Psoas muscle (tissue), 8 donors: ENCODE measurements at places on chromosomes 4 and X. TPM values are rescaled to one million over a fixed set of nuclear protein-coding genes. Genes with fewer than 3 reads are reported as not detected.

Gene MAGED1
- 17.9 TPM for total RNA-seq

Gene LGI2
- total RNA-seq, result 0.32 TPM

Gene BRS3
- not detected for total RNA-seq

Gene ACSL1
- total RNA-seq, result 302 TPM

Gene NWD2
- total RNA-seq, result not detected

Gene OR13H1
- not detected for total RNA-seq

Gene MAMLD1
- 1.8 TPM for total RNA-seq

Gene JAKMIP1
- not detected for total RNA-seq

Gene MED14
- total RNA-seq, result 60.5 TPM

Gene CT47B1
- not detected for total RNA-seq

Gene FAM53A
- 1.3 TPM for total RNA-seq

Gene VCX
- total RNA-seq, result not detected

Gene TMEM271
- total RNA-seq, result not detected

Gene UNC5C
- total RNA-seq, result 0.40 TPM

Gene TBC1D8B
- total RNA-seq, result 0.99 TPM

Gene PRICKLE3
- total RNA-seq, result 17.6 TPM

Gene BEX2
- total RNA-seq, result 0.29 TPM

Gene CDX4
- not detected for total RNA-seq

Gene EPGN
- 0.47 TPM for total RNA-seq

Gene SOWAHD
- not detected for total RNA-seq

Gene AFM
- total RNA-seq, result not detected

Gene ZNF157
- not detected for total RNA-seq

Gene MAGEA10
- not detected for total RNA-seq

Gene TECRL
- total RNA-seq, result 58.8 TPM

Gene WDR17
- 0.48 TPM for total RNA-seq

Gene CFAP47
- total RNA-seq, result not detected

Gene UGT2A2
- not detected for total RNA-seq

Gene ENPEP
- 1.4 TPM for total RNA-seq

Gene ASB5
- total RNA-seq, result 661 TPM

Gene HEPH
- 0.19 TPM for total RNA-seq

Gene FGG
- total RNA-seq, result 0.75 TPM

Gene FAM184B
- total RNA-seq, result 1.1 TPM

Gene MSANTD1
- total RNA-seq, result 0.25 TPM

Gene GPR50
- not detected for total RNA-seq

Gene MEPE
- total RNA-seq, result not detected

Gene LINC00632
- total RNA-seq, result 28.5 TPM

Gene SH2D1A
- 0.15 TPM for total RNA-seq

Gene NR0B1
- not detected for total RNA-seq

Gene AMELX
- not detected for total RNA-seq

Gene PCDH19
- total RNA-seq, result 0.40 TPM

Gene PNMA6A
- 1.3 TPM for total RNA-seq

Gene SOX3
- total RNA-seq, result not detected

Gene PAK3
- 0.15 TPM for total RNA-seq

Gene NDST3
- total RNA-seq, result not detected

Gene GAGE10
- not detected for total RNA-seq

Gene LIAS
- 18.0 TPM for total RNA-seq

Gene BGN
- 20.3 TPM for total RNA-seq

Gene MAGED4
- not detected for total RNA-seq

Gene HMX1
- total RNA-seq, result not detected

Gene OTC
- 0.17 TPM for total RNA-seq

Gene C4orf50
- total RNA-seq, result not detected

Gene STS
- total RNA-seq, result 4.6 TPM

Gene MAGEB2
- total RNA-seq, result not detected

Gene NKX6-1
- 0.28 TPM for total RNA-seq

Gene MAB21L2
- not detected for total RNA-seq

Gene LNX1
- 2.1 TPM for total RNA-seq

Gene NDST4
- total RNA-seq, result not detected

Gene HSFX3
- total RNA-seq, result not detected

Gene SYTL5
- not detected for total RNA-seq
